Activated CD4-positive, alpha-beta memory T cell treated with anti-CD3 and anti-CD28 coated beads, Interleukin-2, amount 10 ng/mL, durations not matched to agents 7 days and 5 days (primary cell): ENCODE measurements at places on chromosomes 16 and 17. TPM values are rescaled to one million over a fixed set of nuclear protein-coding genes. Genes with fewer than 3 reads are reported as not detected.
A peak's percentile ranks its signal among the peaks of the same experiment; 100 is the strongest.

GRCh38 chr16:79493911-79494310 lies 106.6 kb downstream of the MAF start:
- H3K36me3 ChIP-seq: no peaks in the 10 kb centered on the region
- H3K27ac ChIP-seq: no peak overlapping the region
- H3K4me3 ChIP-seq: no peak overlapping the region
- peaks cover 21% of the 10 kb centered on the region for H3K4me1 ChIP-seq

GRCh38 chr16:22674832-22675191 lies 139.2 kb upstream of the HS3ST2 start:
- DNase-seq: no peak
- H3K27me3 ChIP-seq: no peaks in the 10 kb centered on the region
- H3K27ac ChIP-seq: no peak overlapping the region
- H3K4me3 ChIP-seq: no peak overlapping the region
- no peaks in the 10 kb centered on the region for H3K36me3 ChIP-seq

DNA sequence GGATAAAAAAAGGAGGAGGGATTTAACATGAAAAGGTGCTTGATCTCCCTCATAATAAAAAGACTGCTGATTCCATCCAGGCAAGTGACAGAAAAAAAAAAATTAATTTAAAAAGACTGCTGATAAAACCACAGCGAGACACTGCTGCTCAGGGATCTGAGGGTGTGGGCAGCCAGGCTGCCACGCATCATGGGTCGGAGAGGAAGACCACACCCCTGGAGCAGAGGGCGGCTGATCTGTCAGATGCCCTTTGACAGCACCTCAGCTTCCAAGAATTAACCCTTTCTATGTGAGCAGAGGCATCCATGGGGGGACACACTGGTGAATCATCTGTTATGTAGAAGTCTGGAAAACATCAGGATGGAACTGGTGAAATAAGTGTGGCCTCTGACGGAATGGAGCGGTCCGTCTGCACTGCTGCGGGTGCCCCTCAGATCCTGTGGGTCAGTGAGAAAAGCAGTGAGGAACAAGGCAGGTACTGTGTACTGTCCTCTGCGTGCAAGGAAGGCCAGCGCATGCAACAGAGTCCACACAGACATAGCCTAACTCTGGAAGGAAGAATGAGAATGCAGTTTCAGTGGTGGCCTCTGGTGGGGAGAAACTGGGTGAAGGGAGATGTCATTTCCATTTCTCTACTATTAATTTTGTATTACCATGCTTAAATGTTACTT lies 19.8 kb downstream of the MAPT start:
- H3K27ac ChIP-seq: no peak overlapping the region
- H3K36me3 ChIP-seq: peaks cover 6% of the 10 kb centered on the region
- H3K4me1 ChIP-seq: peaks cover 10% of the 10 kb centered on the region
- peaks cover 19% of the 10 kb centered on the region for H3K27me3 ChIP-seq

GRCh38 chr16:74713876-74714275 lies 13.2 kb upstream of the MLKL start:
- no peaks in the 10 kb centered on the region for H3K27me3 ChIP-seq
- H3K27ac ChIP-seq: no peak overlapping the region
- H3K4me1 ChIP-seq: peaks cover 4% of the 10 kb centered on the region
- H3K4me3 ChIP-seq: no peak overlapping the region
- no peaks in the 10 kb centered on the region for H3K36me3 ChIP-seq

GRCh38 chr17:70314096-70314495 lies 144.8 kb downstream of the KCNJ2 start:
- no peaks in the 10 kb centered on the region for H3K36me3 ChIP-seq
- H3K4me3 ChIP-seq: no peak overlapping the region
- DNase-seq: no peak
- H3K27me3 ChIP-seq: no peaks in the 10 kb centered on the region
- H3K27ac ChIP-seq: no peak overlapping the region

DNA sequence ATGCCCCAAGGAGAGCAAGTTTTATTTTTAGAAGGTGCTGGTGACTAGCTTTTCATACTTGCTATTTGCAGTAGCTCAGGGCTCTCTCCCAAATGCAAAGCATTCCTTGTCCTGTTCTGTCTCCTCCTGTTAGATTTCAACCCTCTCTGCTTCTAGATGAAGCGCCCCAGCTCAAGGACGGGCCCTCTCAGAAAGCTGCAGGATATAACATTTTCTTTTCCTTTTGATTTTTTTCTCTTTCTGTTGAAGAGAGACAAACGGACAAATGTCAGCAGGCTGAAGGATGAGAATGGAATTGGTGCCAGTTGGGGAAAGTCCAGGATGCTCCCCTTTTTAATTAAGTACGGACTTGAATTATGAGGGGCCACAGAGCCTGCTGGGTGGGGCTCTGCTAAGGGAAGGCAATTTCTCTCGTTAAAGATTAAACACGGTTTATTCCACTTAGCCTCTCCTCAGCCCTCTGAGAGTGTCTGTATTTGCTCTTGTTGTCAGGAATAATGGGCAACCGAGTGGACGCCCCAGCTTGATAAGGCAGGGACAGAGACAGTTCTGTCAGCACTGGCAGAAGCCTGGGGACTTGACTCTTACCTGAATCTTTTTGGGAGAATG lies 6.2 kb upstream of the ETV4 start:
- peaks cover 39% of the 10 kb centered on the region for H3K27me3 ChIP-seq
- peaks cover 7% of the 10 kb centered on the region for H3K4me1 ChIP-seq
- H3K4me3 ChIP-seq: no peak overlapping the region
- no peak overlapping the region for H3K27ac ChIP-seq
- no peaks in the 10 kb centered on the region for H3K36me3 ChIP-seq
- DNase-seq: no peak

DNA sequence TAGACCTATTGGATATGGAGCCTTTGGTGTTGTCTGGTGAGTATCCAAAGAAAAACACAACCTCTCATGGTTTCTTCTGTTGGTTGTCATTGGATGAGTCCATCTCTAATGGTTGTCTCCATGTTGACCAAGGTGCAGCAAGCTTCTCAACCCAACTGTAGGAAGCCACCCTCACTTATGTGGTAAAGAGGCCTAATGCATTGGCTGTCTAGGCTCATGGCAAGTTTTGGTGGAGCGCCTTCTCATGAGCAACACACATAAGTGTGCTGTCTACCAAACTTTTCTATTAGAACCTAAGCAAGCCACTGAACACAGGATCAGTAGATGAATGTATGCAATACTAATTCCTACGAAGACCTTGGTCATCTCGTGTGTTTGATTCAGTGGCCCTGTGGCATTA lies 819 bp downstream of the NLK start:
- peaks cover 61% of the 10 kb centered on the region for H3K4me1 ChIP-seq
- no peak for DNase-seq
- peaks cover 5% of the 10 kb centered on the region for H3K27me3 ChIP-seq
- peaks cover 29% of the 10 kb centered on the region for H3K36me3 ChIP-seq
- H3K4me3 ChIP-seq: peak overlapping the region; percentile 80

DNA sequence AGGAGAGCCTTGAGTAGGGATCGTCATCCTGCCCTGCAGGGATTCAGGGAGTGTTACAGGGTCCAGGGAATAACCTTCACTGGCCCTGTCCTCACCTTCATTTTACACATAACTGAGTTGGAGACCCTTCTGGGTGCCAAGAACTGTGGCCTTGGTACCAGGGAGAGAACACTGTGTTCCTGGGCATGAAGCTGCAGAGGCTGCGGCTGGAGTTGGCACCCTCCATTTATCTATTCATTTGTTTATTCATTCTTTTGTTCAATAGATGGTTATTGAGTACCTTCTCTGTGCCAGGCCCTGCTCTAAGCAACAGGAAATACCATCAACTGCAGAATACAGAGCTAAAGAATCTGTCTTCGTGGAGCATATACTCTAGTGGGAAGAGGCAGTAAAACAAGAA lies 6.7 kb downstream of the ABCC3 start:
- H3K4me1 ChIP-seq: no peaks in the 10 kb centered on the region
- no peak overlapping the region for H3K4me3 ChIP-seq
- H3K27me3 ChIP-seq: peaks cover 29% of the 10 kb centered on the region
- no peaks in the 10 kb centered on the region for H3K36me3 ChIP-seq
- H3K27ac ChIP-seq: no peak overlapping the region
- no peak for DNase-seq

DNA sequence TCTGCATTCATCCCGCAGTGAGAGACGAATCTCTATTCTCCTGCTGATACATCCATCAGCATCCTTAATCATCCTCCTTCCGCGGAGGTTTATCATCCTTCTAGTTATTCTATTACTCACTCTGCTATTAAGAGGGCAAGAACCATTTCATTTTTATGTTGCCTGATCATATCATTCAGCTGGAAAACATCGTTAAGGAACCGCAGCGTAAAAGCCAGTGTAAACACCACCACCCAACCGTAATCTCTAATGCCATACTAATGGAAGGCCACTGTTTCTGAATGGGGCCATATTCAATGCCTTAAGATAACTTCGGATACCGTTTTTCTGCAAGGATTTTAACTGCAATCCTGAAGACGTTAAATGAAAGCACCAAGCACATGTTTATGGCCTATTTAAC lies 36.7 kb upstream of the ERCC4 start:
- H3K27ac ChIP-seq: no peak overlapping the region
- H3K36me3 ChIP-seq: no peaks in the 10 kb centered on the region
- DNase-seq: no peak
- no peaks in the 10 kb centered on the region for H3K27me3 ChIP-seq
- no peak overlapping the region for H3K4me3 ChIP-seq

- H3K27me3 ChIP-seq: no peaks in the 10 kb centered on the region
- no peak overlapping the region for H3K4me3 ChIP-seq
- H3K4me1 ChIP-seq: no peaks in the 10 kb centered on the region
- no peak for DNase-seq
- peaks cover 71% of the 10 kb centered on the region for H3K36me3 ChIP-seq
Observed at GRCh38 chr17:55402374-55402773, 19.3 kb downstream of the MMD start.

DNA sequence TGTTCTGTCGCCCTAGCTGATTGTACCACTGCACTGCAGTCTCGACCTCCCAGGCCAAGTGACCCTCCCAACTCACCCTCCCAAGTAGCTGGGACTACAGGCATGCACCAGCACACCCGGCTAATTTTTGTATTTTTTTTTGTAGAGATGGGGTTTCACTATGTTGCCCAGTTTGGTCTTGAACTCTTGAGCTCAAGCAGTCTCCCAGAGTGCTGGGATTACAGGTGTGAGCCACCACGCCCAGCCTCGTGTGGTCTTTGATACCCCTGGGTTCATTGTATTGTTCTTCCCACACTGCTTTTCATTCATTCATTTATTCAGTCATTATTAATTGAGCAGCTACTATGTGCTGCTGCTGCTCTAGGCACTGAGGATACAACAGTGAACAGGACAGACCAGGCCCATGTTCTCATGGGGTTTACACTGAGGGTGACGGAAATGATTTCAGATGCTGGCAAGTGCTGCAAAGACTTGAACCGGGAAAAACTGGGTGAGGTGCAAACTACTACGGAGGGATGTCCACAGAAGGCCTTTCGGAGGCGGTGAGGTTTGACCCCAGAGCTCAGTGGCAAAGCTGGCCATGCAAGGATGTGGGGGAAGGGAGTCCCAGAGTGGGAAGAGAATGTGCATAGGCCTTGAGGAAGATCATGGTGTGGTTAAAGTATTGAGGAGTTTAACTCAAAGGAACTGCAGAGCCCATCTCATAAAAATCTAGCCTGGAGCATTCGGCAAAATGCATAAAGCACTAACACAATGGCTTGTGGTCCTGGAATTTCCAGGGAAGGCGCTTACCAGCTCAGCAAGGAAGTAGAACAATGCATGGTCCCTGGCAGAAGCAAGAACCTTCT lies 10.9 kb downstream of the ABCC1 start:
- H3K4me1 ChIP-seq: peaks cover 73% of the 10 kb centered on the region
- DNase-seq: peak; percentile 21
- H3K27me3 ChIP-seq: no peaks in the 10 kb centered on the region
- H3K4me3 ChIP-seq: peak overlapping the region; percentile 47
- peak overlapping the region; percentile 98 for H3K27ac ChIP-seq

DNA sequence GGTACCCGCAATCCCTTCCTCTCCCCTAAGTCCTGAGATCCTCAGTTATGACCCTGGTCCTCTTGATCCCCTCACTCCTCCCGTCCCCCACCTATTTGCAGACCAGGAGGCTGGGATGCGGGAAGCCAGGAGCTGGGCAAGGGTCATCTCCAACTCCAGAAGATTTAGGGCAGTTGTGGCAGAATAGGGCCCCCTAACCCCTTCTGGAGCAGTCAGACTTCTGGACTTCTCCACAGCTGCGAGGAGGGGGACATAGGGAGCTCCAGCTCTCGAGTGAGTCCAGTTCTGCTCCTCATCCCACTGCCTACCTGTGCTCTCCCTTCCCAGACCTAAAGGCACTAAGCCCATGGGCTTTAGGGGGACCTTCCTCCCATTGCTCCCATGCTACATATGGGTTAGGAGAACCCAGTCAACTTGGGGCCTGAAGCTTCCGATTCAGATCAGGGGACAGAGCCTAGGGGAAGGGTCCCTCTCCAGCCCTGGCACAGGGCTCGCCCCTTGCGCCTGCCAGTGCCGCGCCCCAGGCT lies 1.3 kb downstream of the WNK4 start:
- peaks cover 15% of the 10 kb centered on the region for H3K4me1 ChIP-seq
- no peak for DNase-seq
- H3K27me3 ChIP-seq: peaks cover 51% of the 10 kb centered on the region
- H3K27ac ChIP-seq: no peak overlapping the region

DNA sequence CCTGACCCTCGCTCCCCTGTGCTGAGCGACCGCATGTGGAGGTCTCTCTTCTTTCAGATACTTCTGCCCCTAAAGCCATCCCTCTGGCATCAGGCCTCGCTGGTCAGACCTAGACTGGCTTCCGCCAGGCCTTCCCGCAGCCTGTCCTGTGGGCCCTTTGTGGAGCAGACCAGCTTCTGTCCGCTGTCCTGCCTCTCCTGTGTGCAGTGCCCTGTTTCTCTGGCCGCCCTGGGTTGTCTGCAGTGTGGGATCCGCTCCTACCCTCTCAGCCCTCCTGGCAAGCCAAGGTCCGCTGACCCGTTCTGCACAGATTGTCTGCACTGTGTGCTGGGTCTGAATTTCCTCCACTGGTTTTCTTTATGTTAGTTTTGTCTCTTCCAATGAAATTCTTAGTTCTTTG lies 21.5 kb upstream of the MC1R start:
- no peaks in the 10 kb centered on the region for H3K4me1 ChIP-seq
- H3K4me3 ChIP-seq: no peak overlapping the region
- no peaks in the 10 kb centered on the region for H3K27me3 ChIP-seq

DNA sequence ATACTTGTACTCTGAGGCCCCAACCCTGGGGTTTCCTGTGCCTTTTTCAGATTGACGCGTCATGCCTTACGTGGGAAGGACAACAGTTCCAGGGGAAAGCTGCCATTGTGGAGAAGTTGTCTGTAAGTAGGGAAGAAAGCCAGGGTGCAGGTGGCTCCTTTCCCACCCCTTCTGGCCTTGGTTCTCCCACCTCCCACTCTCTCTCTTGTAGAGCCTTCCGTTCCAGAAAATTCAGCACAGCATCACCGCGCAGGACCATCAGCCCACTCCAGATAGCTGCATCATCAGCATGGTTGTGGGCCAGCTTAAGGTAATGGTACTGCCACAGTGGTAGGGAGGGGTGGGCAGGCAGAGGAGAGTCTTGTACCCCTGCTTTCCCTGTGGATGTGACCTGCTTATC lies 4.6 kb upstream of the EDC4 start:
- peaks cover 7% of the 10 kb centered on the region for H3K4me1 ChIP-seq
- H3K4me3 ChIP-seq: no peak overlapping the region
- DNase-seq: no peak
- H3K27ac ChIP-seq: no peak overlapping the region
- peaks cover 24% of the 10 kb centered on the region for H3K36me3 ChIP-seq

Gene CCL7
- not detected for total RNA-seq

Gene GDPD3
- 12.3 TPM for total RNA-seq

Gene UTS2R
- not detected for total RNA-seq

Gene SPATA32
- 0.20 TPM for total RNA-seq

Gene KRT9
- total RNA-seq: not detected

Gene DNAH17
- total RNA-seq: 0.08 TPM
